ENCODE measurements at places on chromosomes 6 and 20. TPM values are rescaled to one million over a fixed set of nuclear protein-coding genes. Genes with fewer than 3 reads are reported as not detected.

GRCh38 chr6:29685718-29686326 is 4.9 kb upstream of the ZFP57 start:
- DNase-seq: no peak

DNA sequence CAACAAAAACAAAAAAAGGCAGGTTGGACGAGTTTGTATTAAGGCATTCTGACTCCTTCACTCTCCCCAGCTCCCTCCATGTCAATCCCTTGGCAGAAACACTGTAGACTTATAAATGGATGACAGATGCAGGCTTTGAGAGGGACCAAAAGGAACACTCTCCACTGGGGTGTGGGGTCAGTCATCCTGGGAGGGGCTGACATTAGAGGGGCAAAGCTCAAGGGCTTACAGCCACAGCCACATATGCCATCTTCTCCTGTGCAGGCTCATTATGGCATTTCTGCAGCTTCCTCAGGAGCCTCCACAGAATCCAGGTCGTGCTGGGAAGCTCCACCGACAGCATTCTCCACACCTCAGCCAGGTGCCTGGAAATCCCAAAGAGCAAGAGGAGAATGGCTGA is 33.0 kb upstream of the RBL1 start:
- DNase-seq: no peak

GRCh38 chr20:8212286-8212685 is 80.2 kb downstream of the PLCB1 start:
- DNase-seq: no peak

The MAS1 gene
- 0.03 TPM for polyA plus RNA-seq

DNA sequence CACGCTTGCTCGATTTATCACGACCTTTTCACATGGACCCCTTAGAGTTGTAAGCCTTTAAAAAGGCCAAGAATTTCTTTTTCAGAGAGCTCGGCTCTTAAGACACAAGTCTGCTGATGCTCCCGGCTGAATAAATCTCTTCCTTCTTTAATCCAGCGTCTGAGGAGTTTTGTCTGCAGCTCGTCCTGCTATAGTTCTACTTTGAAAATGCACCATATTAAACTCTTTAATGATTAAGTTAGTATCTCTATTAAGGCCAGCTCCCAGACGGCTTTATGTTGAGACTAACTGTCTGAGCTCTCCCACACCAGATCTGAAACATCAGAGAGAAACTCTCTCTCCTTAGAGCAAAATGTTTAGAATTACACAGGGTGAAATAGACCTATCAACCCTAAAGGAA is 18.0 kb upstream of the GSTA3 start:
- no peak for DNase-seq

- DNase-seq: no peak
Measured at GRCh38 chr20:57464642-57465211, 60.2 kb downstream of the CTCFL start.

The SLC22A2 gene
- 9.2 TPM for polyA plus RNA-seq
